Activated CD4-positive, alpha-beta T cell treated with anti-CD3 and anti-CD28 coated beads, Interleukin-2, amount 10 ng/mL, durations not matched to agents 24 days and 14 days (primary cell): ENCODE measurements at places on chromosomes 2 and 18. TPM values are rescaled to one million over a fixed set of nuclear protein-coding genes. Genes with fewer than 3 reads are reported as not detected.

Gene MOGAT1
- not detected in 2 replicates for total RNA-seq

Gene NTSR2
- not detected in 2 replicates for total RNA-seq

Gene CD28
- total RNA-seq = 130 and 132 TPM in 2 replicates

Gene CD8A
- 1.1 and 1.3 TPM in 2 replicates for total RNA-seq

Gene ALK
- total RNA-seq = not detected in 2 replicates

GRCh38 chr18:74506448-74507084, 10.4 kb downstream of the CNDP2 start:
- DNase-seq = no peak
- no peaks in the 10 kb centered on the region for H3K27me3 ChIP-seq
- H3K36me3 ChIP-seq = peaks cover 68% of the 10 kb centered on the region
- peaks cover 16% of the 10 kb centered on the region for H3K4me1 ChIP-seq

DNA sequence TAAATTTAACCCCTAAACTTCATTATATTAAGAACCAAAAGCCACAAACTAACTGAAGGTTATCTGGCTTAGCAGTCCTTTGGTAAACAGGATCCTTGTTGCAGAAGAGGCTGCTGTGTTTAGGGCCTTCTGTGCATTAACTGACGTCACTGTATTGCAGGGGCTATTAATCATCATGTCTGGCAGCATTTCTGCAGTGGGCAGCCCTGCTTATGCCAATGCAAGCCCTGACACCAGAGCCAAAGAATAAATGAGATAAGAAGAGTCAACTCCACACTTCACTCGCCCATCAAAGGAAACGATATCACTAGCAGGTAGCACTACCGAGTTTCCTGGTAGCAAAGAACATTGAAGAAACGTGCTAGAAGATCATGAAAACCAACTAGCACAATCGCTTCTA, 110.6 kb downstream of the PLEKHM3 start:
- H3K27ac ChIP-seq = no peak overlapping the region
- no peaks in the 10 kb centered on the region for H3K36me3 ChIP-seq
- no peak overlapping the region for H3K4me3 ChIP-seq
- DNase-seq = no peak

- no peaks in the 10 kb centered on the region for H3K4me1 ChIP-seq
- H3K36me3 ChIP-seq = no peaks in the 10 kb centered on the region
- no peak overlapping the region for H3K4me3 ChIP-seq
- DNase-seq = no peak
Measured at GRCh38 chr18:66971960-66972359, 368.1 kb upstream of the CDH19 start.

DNA sequence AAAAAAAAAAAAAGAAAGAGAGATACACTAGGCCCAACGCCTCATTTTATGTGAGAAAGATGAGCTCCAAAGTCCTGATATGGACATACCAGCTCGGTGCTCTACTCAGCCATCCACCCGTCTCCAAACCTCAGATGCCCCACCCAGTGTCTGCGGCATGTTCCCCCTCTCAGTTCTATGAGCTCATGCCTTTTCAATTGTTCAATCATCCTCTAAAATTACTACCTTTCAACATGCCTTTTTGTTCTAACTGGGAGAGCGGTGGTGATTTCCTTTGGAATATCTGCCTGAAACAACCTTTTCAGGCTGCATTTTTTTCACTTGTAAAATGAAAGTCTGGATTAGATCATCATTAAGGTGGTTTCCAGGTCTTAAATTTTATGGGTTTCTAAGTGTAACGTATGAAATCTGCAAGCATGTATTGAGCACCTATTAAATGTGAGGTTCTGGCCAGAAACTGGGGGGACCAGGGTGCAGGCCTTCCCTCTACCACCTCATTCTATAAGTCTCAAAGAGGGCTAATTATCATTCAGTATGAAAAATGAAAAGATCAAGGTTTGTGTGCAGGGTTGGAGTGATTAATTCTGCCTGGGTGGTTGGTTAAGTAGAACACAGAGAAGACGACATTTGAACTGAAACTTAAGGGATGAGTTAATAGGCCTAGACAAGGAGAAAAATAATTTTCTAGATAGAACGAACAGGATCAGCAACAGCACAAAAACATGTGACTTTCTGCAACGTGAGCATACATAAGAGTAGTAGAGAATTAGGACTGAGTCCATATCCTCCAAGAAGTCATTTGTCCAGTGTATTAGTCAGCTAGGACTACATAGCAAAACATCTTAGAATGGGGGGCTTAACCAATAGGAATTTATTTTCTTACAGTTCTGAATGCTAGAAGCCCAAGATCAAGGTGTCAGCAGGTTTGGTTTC, 87.4 kb upstream of the GLS start:
- peaks cover 2% of the 10 kb centered on the region for H3K36me3 ChIP-seq
- no peaks in the 10 kb centered on the region for H3K27me3 ChIP-seq
- no peak for DNase-seq

DNA sequence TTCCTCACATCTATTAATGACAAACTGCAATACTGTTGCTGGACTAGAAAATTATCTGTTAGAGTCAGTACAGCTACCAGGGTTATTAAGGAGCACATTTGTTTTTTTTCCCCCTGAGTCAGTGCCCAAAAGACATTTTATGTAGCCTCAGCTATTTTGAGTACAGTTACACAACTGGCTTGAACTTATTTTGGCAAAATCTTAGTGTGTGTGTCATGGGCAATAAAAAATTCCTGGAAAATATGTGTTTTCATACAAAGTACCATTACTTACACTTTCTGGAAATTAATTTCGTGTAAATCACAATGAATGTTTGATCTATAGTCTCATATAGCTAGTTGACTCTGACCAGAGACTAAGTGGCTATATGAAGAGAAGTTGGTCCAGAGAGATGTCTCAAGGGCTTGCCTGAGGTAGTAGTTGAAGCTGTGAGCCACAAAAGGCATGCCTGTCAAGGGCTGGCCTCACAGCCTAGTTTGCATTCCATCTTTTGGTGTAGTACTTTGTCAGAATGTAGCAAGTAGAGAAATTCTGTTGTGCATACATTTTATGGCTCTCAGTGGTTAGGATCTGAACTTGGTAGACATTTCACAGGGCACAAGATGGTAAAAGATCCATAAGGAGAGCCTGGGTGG, 283.4 kb downstream of the MTX2 start:
- no peak overlapping the region for H3K27ac ChIP-seq
- DNase-seq = no peak
- no peaks in the 10 kb centered on the region for H3K36me3 ChIP-seq
- H3K4me1 ChIP-seq = peaks cover 11% of the 10 kb centered on the region

DNA sequence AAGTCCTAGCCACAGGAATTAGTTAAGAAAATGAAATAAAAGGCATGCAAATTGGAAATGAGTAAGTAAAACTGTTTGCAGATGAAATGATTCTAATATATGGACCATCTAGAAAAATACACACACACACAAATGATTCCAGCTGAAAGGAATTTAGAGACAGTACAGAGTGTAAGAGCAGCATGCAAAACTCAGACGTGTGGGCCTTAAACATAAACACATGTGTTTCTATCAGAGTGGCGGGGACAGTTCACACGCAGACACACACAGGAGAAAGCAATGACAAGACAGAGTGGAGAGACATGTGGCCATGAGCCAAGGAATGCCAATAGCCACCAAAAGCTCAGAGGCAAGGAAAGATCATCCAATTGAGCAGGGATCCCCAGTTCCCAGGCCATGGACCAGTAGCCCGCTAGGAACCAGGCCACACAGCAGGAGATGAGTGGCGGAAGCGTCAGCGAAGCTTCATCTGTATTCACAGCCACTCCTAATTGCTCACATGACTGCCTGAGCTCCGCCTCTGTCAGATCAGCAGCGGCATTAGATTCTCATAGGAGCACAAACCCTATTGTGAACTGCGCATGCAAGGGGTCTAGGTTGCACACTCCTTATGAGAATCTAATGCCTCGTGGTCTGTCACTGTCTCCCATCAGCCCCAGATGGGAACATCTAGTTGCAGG, 155.4 kb downstream of the ARL4C start:
- H3K27me3 ChIP-seq = no peaks in the 10 kb centered on the region
- H3K4me1 ChIP-seq = peaks cover 13% of the 10 kb centered on the region
- no peak overlapping the region for H3K4me3 ChIP-seq
- H3K36me3 ChIP-seq = peaks cover 9% of the 10 kb centered on the region

- no peaks in the 10 kb centered on the region for H3K27me3 ChIP-seq
- no peak overlapping the region for H3K4me3 ChIP-seq
- no peak for DNase-seq
- no peaks in the 10 kb centered on the region for H3K4me1 ChIP-seq
- H3K36me3 ChIP-seq = peaks cover 9% of the 10 kb centered on the region
Measured at GRCh38 chr18:79361766-79362522, 33.8 kb upstream of the NFATC1 start.

- H3K27ac ChIP-seq = no peak overlapping the region
- peaks cover 8% of the 10 kb centered on the region for H3K27me3 ChIP-seq
- H3K36me3 ChIP-seq = no peaks in the 10 kb centered on the region
Measured at GRCh38 chr18:80253871-80254492, 6.7 kb upstream of the PARD6G start.

DNA sequence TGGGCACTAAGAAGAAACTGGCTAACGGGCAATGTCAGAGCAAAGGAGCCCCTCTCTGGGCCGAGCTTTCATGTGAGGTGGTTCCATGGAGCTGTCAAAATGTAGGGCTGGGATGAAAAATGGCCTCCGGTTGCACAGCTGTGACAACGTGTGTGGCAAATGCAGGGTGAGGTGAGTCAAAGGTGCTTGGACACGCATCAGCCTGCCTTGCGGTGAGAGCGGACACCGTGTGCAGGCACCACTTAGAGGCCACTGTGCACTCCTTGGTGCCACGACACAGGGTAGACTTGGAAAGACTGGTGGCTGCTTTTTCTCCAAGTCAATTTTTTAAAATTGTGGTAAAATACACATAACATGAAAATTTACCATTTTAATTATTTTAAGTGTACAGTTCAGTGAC, 195.4 kb downstream of the ZBTB7C start:
- no peaks in the 10 kb centered on the region for H3K4me1 ChIP-seq
- H3K27ac ChIP-seq = no peak overlapping the region
- H3K36me3 ChIP-seq = no peaks in the 10 kb centered on the region
- peaks cover 43% of the 10 kb centered on the region for H3K27me3 ChIP-seq

DNA sequence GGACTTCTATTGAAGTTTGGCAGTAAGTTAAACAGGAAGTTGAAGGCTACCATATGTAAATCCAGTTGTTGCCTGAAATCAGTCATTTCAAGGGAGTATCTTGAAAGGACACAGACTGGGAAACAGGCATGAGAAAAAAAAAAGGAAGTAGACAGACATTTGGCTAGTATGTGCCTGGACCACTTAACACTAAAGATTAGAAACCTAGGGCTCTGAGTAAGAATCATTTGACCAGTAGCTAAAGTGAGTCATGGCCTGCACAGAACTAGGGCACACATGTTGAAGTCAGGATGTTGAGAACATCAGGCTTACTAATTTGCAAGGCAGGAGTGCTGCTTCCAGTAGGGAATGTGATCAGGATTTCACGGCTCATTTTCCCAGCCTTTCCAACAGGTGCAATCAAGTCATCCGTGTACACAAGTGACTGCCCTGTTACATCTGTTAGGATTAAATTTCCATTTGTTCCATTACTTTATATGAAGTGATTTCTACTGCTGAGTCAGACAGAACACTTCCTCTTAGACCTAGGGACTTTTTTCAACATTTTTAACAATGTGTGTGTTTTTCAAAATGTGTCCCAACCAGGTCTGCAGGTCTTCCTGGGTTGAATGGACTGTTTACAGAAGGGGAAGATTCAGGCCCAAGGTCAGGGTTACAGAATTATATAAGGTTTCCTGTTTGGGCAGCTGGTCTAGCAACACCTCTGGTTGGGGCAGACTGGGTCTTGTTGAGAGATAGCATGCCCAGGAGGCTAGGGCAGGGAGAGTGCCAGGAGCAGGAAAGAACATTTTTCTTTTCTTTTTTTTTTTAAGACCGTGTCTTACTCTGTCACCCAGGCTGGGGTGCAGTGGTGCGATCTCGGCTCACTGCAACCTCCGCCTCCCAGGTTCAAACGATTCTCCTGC, 145.6 kb downstream of the TGIF1 start:
- DNase-seq = peak; percentile 76
- peaks cover 42% of the 10 kb centered on the region for H3K4me1 ChIP-seq
- H3K27ac ChIP-seq = peak overlapping the region; percentile 97
- peaks cover 19% of the 10 kb centered on the region for H3K36me3 ChIP-seq
- no peaks in the 10 kb centered on the region for H3K27me3 ChIP-seq

DNA sequence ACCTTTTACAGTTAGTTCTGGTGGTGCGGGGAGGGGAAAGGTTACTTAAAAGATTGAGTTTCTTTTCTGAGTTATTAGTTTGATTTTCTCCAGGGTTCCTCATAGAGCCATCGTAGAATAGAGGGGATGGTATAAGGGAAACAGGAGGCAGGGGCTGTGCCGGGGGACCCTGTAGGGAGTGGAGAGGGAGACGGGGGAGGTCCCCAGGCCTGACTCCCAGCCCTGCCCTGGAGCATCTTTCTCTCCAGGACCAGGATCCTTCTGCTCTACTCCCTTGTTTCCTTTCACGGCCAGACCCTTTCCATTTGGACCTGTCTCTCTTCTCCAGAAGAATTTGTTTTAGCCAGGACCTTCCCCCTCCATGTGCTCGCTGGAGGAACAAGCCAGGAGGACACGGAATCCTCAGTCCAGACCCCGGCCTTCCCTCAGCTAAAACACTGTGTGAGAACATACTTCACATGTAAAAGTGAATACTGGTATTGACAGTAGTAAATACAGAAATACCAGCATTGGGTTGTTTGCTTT, 35.4 kb downstream of the DGKD start:
- no peaks in the 10 kb centered on the region for H3K27me3 ChIP-seq
- no peak overlapping the region for H3K4me3 ChIP-seq
- no peak overlapping the region for H3K27ac ChIP-seq
- peaks cover 21% of the 10 kb centered on the region for H3K36me3 ChIP-seq

- no peak overlapping the region for H3K4me3 ChIP-seq
- peaks cover 7% of the 10 kb centered on the region for H3K36me3 ChIP-seq
- H3K4me1 ChIP-seq = no peaks in the 10 kb centered on the region
- DNase-seq = no peak
Measured at GRCh38 chr2:96800061-96801004, 15.7 kb upstream of the CNNM3 start.

- no peaks in the 10 kb centered on the region for H3K36me3 ChIP-seq
- peaks cover 5% of the 10 kb centered on the region for H3K4me1 ChIP-seq
- H3K27me3 ChIP-seq = no peaks in the 10 kb centered on the region
- no peak overlapping the region for H3K4me3 ChIP-seq
- H3K27ac ChIP-seq = no peak overlapping the region
Measured at GRCh38 chr2:127455566-127456493, 37.6 kb downstream of the PROC start.
